ENCODE measurements at places on chromosomes 2 and 18.

- no peak for DNase-seq
Observed at GRCh38 chr2:26316041-26316440, 29.9 kb upstream of the SELENOI start.

DNA sequence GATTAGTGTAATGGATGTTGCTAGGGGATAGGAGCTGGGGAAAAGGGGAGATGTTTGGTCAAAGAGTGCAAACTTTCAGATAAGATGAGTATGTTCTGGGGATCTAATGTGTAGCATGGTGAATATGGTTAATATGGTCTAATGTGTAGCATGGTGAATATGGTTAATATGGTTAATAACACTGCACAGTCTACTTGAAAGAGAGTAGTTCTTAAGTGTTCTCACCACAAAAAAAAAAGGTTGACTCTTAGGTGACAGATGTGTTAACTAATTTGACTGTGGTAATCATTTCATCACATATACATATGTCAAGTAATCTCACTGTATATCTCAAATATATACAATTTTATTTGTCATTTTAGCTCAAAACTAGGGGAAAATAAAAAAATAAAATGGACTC, 121.3 kb upstream of the CD226 start:
- DNase-seq: no peak

DNA sequence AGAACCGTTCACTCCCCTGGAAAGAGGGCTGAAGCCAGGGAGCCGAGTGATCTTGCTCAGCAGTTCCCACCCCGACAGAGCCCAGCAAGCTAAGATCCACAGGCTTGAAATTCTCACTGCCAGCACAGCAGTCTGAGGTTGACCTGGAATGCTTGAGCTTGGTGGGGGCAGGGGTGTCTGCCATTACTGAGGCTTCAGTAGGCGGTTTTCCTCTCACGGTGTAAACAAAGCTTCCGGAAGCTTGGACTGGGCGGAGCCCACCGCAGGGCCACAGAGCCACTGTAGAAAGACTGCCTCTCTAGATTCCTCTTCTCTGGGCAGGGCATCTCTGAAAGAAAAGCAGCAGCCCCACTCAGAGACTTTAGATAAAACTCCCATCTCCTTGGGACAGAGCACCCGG, 180.8 kb downstream of the WDR7 start:
- DNase-seq: peak; percentile 36

GRCh38 chr18:36851202-36851590, 22.3 kb downstream of the KIAA1328 start:
- DNase-seq: no peak

DNA sequence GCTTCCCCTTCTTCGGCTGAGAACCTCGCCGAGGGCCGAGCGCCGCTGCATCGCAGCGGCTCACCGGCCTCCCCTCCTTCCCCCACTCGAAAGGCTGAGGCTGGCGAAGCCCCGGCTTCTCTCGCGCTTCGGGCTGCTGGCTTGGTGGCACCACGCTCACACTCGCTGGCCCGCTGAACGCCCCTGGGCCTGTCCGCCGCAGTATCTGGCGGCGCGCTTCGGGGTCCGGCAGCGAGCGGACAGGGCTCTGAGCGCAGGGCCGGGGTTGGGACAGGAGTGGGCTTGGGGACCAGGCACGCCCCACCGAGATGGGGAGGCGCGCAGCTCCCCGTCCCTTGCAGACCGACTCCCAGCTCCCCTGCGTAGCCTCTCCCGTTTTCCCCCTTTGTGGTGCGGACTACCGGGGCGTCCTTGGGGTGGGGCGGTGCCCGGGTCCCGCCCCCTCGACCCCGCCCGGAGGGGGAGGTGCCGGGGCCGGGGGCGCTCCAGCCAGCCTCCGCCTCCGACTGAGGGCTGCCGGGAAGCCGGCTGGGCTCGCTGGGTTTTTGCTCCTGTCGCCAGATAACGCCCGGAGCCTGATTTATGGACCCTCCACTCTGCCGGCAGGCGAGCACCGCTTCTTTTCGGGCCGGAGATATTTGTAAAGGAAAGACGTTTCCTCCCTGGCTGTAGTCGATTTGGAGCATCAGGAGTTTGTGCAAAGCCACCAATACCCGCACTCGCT, 3.8 kb downstream of the GBX2 start:
- DNase-seq: no peak

DNA sequence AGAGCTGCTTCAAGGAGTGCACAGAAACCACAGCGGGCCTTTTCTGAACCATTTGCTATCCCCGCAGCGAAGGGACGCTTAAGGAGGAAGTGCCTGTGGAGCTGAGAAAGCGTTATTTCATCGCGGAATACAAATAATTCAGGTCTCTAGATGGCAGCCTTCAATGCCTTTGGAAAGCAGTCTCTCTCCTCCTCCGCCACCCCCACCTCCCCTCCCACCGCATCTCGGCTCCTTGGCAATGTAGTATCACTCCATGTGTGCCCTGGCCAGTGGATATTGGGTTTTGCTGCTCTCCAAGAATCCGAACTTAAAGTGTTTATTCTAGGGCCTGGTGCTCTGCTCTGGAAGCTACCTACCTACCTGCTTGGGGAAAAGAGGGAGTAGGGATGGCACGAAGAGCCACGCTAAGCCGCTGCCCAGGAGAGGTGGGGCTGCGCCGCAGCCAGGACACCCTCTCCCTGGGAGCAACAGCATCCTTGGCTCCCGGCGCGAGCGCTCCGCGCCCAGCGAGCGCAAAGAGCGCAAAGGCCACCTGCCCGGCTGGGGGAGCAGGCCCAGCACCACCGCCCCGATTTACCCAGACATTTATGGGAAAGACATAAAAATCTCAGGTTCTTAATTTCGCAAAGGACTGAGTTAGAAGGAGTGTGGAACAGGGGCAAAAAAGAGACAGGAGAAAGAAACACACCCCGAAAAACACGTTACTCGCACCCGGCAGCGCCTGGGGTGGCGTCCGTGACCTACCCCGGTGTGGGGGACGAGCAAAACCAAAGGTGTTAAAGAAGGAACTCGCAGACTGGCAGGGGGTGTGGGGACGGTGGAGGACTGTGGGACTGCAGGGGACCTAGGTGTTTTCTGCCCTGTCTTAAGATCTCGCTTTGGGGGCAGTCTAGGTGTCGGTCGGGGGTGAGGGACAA, 1.0 kb downstream of the SPHKAP start:
- peak; percentile 7 for DNase-seq

GRCh38 chr2:215567504-215567903, 131.6 kb upstream of the FN1 start:
- DNase-seq: no peak

GRCh38 chr2:230738924-230739323, 26.3 kb downstream of the CAB39 start:
- no peak for DNase-seq

DNA sequence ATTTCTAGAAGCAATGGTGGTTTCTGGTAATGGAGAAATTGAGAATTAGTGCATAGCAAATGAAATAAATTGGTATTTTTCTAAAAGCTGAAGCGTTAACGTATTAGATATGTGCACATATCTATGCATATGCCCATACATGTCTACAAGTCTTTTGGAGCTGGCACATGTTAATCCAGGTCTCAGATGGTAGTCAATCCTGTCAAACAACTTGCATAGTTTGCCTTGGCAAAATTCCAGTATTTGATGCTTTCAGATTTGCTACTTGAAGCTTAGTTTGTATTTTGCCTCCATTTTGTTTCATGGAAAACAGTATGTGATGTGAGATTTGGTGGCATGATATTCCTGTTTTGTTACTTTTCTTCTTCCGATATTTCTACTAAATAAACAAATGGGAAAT, 304.6 kb downstream of the PARD3B start:
- no peak for DNase-seq

GRCh38 chr2:43495727-43496126, 100.1 kb downstream of the THADA start:
- DNase-seq: peak; percentile 17

DNA sequence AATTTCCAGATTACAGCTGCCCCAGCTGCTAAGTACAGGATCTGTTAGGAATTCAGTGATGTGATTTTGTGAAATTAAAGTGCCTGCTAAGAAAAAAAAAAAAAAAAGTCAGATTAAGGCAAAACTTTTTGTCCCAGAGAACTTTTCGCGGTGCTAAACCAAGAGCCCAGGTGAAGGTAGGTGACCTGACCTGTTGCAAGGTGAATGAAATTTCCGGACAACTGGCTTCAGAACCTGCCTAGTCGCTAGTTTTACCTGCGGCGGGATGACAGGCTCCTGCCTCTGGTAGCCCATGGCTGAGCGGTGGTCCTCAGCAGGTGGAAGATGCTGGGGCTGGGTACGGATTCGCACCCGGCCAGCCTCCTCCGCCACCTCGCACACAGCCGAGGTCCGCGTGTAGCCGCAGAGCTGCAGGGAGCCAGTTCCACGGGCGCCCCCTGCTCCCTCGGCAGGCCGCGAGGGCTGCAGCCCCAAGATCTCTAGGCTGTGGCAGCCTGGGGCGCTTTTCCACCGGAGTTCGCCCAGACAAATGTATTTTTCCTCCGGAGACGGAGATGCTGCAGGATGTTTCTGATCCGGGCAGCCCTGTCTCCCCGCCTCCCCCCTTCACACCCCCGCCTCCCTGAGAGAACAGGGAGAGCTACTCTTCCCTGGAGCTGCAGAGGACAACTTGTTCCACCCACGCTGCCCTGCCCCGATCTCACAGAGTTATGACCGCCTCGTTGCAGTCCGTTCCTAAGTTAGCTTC, at the start of gene SLC38A11:
Gene SLC38A11 (minus strand): TSS at position 572 of the 748 bp plus-strand sequence. CDS start 278 bp downstream, at position 294.
- DNase-seq: peak; percentile 4
